NCI-H446 treated with DMSO at 0.1 percent for 48 hours (cell line): ENCODE measurements at places on chromosomes 7 and 10.

- DNase-seq: no peak
Observed at GRCh38 chr10:52283174-52283573, 30.9 kb upstream of the DKK1 start.

- DNase-seq: no peak
Observed at GRCh38 chr7:147756300-147756699, 834.3 kb upstream of the C7orf33 start.

- no peak for DNase-seq
Observed at GRCh38 chr7:152862856-152863255, 103.3 kb downstream of the ACTR3B start.

- no peak for DNase-seq
Observed at GRCh38 chr10:32051926-32052325, 4.3 kb downstream of the KIF5B start.

- no peak for DNase-seq
Observed at GRCh38 chr7:84506151-84506550, 311.6 kb upstream of the SEMA3A start.

DNA sequence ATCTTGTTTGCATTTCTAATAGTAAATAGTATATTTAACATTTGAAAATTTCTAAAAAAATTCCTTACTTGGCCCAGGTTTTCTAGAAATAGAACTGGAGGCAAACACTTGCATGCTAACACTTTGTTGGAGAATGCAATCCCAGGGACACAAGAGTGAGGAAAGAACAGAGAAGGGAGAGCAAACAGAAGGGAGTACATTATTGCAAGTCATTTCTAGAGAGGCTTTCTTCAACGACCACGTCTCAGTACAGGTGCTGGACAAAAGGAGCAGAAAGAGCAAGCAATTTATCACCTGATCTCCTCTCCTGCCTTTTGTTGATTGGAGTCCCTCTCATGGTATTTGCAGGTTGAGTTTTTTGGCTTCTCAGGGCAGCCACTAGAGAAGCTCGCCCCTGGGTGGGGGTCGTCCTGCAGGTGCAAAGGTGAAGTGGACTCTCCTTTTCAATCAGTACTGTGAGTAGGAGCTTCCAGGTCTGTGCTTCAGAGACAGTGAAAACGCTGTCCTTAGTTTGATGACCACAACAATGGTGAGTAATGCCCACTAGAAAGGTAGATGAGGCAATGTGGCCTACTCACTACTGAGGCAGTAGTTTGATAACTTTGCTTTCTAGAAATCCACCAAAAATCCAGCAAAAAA, 5.2 kb downstream of the CPED1 start:
- DNase-seq: no peak

DNA sequence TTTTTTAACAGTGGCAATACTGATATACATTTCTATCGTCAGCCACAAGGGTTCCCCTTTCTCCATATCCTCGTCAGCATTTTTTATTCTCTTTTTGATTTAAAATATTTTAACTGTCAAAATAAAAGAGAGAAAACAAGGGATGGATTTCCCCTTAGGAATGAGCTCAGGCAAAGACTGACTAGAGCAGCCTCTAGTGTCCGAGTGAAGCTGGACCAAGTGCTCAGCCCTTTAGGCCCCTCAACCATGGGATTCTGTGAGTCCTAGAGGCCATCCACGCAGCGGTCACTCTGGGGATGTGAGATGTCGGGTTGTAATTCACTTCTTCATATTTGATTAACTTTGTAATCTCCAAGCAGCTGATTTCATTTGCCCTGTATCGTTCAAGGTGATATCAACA, 137.4 kb upstream of the RNF32 start:
- no peak for DNase-seq

GRCh38 chr10:14016011-14016536, 314.6 kb downstream of the FRMD4A start:
- no peak for DNase-seq

GRCh38 chr7:98571006-98571405, 46.1 kb upstream of the NPTX2 start:
- DNase-seq: no peak

GRCh38 chr7:7175075-7175695, 7.2 kb upstream of the C1GALT1 start:
- DNase-seq: no peak

- DNase-seq: peak; percentile 24
Observed at GRCh38 chr10:17910125-17910789, 41.5 kb upstream of the SLC39A12 start.

DNA sequence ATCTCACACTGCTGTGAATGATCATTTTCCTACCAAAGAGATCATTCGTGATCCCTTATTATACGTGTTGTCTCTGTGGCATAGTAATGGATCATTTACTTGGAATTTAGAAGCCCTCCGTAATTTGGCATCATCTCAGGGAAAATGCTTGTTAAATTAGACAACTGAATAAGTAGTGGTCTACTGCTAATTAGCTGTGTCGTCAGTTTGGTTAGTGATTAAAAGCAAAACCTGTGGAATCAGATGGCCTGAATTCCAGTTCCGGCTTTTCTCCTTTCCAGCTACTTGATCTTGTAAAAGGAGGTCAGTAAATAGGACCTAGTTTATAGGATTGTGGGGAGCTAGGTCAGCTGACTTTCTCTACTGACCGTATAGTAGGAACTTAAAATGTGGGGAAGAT, 65.6 kb downstream of the RBM33 start:
- no peak for DNase-seq

DNA sequence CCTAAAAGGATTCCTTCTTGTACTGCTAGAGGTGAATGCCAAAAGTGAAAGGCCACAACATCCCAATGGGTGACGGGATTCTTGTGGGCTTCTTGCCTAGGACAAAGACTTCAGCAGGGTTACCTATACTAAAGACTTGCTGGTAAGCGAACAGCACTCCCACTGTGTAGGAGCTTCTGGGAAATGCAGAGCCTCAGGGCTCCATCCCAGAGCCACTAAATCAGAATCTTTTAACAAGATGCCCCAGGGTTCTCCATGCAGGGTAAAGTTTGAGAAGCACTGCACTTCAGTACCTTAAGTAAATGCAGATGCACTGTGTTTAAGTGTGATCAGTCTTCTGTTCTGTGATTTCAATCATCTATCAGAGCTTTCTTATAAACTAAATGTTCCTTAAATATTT, 266.9 kb upstream of the KLF14 start:
- DNase-seq: no peak

DNA sequence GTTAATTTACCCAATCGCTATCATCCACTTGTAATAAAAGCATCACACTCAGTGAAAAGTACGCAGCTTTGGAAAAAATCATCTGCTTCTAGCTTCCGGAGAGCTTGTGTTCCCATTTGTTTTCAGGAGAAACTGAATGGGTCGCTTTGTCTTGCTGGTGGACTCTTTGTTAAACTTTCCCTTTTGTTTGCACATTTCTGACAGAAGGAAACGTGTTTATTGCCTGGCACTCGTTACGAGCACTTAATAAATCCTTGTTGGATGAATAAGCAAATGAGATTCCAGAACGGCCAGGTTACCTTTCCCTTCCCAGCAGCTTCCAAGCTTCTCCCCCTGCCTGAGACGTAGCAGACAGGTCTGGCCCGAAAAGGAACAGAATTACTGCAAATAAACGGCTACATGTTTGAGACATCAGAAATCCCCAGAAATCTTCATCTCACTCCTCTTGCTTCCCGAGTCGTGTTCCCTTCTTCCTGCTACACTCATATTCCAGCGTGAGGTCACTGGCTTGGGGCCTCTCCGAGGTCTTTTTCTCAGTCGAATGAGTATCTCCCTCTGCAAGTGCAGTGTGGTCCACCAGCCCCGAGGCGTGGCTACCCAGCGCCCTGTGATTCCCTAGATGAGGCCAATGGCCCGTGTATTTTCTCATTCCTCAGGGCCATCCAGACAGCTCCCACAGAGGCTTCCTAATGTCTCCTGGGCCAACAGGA, 167.2 kb downstream of the FRMD4A start:
- no peak for DNase-seq

GRCh38 chr7:81527651-81528050, 242.2 kb downstream of the HGF start:
- DNase-seq: no peak

- no peak for DNase-seq
Observed at GRCh38 chr10:13113544-13113943, 13.6 kb downstream of the OPTN start.

GRCh38 chr10:89086801-89087521, 96.4 kb downstream of the FAS start:
- DNase-seq: no peak

GRCh38 chr7:90599892-90600555, 3.9 kb downstream of the CDK14 start:
- no peak for DNase-seq

- DNase-seq: no peak
Observed at GRCh38 chr10:74760086-74760979, 66.1 kb upstream of the KAT6B start.

DNA sequence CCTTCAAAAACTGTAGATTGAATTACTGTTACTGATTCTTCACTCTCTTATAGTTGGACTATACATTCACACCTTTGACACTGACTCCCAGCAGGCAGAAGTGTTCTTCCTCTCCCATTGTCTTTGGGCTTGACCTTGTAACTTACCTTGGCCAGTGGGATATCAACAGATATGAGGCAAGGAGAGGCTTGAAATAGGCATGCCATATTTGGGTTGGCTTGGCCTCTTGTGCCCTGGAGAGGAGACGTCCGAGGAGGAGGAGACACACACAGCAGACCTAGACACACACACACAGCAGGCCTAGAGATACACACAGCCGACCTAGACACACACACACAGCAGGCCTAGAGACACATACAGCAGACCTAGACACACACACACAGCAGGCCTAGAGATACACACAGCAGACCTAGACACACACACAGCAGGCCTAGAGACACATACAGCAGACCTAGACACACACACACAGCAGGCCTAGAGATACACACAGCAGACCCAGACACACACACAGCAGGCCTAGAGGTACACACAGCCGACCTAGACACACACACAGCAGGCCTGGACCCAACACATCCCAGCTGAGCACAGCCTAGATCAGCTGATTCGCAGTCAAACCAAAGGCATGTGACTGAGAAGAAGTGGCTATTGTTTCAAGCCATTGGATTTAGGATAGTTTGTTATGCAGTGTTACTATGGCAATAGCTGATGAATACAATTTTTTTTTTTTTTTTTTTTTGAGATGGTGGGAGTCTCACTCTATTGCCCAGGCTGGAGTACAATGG, 12.5 kb upstream of the GNA12 start:
- no peak for DNase-seq

GRCh38 chr10:27601503-27601902, 97.4 kb downstream of the RAB18 start:
- no peak for DNase-seq

GRCh38 chr7:147547252-147547897, 1043.2 kb upstream of the C7orf33 start:
- no peak for DNase-seq

DNA sequence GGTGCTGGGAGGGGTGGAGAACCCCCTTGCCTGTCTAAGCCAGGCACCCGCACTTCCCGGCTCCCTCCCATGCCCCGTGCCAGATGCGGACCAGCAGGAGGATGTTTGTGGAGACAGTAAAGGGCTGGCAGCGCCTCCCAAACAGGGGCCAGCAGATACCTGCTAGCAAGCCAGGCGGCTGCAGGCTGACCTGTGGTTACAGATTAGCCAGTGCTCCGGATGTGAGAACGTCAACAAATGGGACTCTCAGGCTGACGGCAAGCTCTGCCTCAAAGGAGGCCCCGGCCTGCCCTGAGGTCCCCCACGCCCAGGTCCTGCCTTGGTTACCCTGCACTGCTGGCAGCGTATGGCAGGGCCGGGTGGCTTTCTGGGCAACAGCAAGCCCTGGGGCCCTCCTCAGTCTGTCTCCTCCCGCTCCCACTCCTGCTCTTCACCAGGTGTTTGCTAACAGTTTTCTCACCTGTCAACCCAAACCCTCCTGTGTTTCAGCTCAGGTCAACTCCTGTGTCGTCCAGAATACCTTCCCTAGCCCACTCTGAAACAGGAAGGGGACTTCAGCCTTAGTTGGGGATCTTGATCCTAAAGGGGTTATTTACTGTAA, 85.4 kb downstream of the NEURL1 start:
- DNase-seq: no peak

DNA sequence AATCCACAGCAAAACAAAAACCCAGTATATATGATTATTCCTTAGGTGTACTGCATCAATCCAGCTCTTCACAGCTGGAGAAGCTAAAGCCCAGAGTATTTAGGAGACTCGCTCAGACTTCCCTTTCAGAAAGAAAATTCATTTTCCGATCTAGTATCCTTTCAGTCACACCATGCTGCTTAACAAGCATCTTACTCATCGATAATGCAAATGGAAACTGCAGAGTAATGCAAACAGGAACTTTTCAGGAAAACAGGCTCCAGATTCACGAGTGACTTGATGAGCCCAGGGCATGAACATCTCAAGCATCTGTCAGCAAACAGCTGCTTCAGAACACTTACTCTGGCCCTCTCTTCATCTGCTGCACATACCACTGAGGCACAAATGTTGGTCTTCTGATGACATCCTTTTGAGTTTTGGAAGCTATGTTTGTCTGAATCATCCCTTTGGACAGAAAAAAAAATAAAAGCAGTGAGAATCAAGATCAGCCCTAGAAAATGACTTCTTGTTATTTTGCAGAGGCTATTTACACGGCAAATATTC, 24.9 kb upstream of the ZC3HAV1L start:
- DNase-seq: no peak

DNA sequence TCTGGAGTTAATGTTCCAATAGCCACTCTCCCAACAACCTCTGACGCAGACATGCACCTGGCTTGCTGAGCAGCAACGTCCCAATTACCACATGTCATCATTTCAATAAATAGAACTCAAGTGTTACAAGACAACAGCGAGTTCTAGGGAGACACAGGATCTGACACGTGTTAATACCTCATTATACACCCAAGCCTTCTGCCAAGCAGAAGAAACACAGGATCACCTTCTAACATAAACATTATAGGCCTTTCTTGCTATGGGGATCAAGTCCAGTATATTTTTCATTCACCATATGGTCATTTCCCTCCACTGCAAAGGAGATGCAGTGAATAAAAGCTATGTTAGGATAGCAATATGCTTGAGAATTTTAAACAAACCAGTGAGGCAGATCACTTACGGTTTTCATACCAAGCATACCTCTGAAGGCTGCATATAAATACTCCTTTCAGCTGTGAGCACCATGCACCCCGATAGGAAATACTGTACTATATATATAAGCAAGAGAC, 74.2 kb downstream of the JAZF1 start:
- no peak for DNase-seq

DNA sequence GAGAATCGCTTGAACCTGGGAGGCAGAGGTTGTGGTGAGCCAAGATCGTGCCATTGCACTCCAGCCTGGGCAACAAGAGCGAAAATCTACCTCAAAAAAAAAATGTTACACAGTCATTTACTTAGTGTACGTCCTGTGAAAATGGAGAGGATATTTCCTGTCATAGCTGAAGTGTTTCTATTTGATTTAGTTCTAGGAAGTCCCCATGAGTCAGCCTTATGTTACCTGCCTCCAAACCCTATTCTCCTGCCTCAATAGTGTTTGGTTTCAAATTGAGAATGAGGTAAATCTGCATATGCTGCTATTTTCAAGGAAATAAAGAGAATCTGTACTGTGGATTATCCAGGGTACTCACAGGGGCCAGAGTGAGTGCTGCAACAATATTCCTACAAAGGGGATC, 1284.5 kb upstream of the AUTS2 start:
- DNase-seq: no peak
